ENCODE measurements at places on chromosomes 11 and 22.

DNA sequence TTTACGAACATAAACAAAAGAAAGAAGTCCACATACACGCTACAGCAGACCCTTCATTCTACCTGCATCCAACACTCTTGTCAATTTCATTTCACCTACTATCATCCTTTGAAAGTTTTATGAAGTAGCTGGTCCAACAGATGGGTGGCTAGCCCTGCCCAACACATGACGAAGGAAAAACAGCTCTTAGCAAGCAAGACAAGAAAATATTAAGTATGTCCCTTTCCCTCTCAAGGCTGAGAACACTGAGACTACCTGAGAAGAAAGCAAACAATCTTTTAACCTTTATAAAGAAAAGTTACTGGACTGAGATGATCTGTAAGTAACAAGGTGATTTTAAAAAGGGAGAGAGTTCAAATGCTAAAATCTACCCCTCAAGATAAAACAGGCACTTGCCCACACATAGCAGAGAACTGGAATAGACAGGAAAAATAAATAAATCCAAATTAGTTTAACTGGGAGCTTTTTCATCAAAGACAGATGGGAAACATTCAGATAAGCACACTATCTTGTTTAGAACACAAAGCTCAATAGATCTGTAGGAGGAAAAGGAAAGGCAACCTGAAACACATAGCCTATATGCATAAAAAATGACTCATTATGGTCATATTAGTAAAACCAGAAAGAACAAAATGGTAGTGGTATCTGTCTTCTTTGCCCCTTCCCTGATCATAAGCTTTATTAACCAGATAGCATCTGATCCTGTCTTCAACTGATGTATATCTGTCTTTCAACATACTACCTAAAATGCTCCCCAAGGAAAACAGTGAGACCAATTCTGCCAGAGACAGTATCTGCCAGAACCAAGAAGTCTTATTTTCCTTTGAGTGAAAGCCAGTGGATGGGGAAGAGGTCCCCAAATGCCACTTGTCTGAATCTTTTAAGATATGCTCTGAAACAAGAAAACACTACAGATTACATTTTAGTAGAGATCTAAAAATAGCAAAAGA, 104.3 kb downstream of the MRTFA start:
- peak overlapping the region; percentile 74 for H3K4me3 ChIP-seq
- H3K4me1 ChIP-seq, result peaks cover 71% of the 10 kb centered on the region
- H3K27me3 ChIP-seq, result no peaks in the 10 kb centered on the region
- H3K36me3 ChIP-seq, result peaks cover 2% of the 10 kb centered on the region
- DNase-seq, result no peak
- H3K27ac ChIP-seq, result peak overlapping the region; percentile 83

DNA sequence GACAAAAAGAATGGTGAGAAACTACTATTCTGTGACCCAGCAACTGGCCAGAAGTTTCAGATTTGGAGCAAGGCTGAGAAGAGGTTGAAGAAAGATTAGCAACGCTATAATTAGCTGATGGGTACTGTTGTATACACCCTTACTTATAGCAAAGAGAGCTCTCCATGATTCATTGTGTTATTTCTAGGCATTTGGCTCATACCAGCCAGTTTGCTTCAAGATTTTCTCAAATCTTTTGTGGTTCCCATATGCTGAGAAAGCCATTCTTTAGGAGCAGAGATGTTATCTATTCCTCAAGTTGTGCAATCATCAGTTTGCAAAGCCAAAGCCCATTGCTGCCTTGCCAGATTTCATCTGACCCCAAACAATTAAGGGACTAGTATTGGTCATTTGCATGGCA, 179.4 kb downstream of the ETS1 start:
- H3K27me3 ChIP-seq, result no peaks in the 10 kb centered on the region
- H3K4me1 ChIP-seq, result peaks cover 25% of the 10 kb centered on the region
- H3K4me3 ChIP-seq, result no peak overlapping the region
- no peak overlapping the region for H3K27ac ChIP-seq
- no peak for DNase-seq
- H3K36me3 ChIP-seq, result peaks cover 5% of the 10 kb centered on the region

DNA sequence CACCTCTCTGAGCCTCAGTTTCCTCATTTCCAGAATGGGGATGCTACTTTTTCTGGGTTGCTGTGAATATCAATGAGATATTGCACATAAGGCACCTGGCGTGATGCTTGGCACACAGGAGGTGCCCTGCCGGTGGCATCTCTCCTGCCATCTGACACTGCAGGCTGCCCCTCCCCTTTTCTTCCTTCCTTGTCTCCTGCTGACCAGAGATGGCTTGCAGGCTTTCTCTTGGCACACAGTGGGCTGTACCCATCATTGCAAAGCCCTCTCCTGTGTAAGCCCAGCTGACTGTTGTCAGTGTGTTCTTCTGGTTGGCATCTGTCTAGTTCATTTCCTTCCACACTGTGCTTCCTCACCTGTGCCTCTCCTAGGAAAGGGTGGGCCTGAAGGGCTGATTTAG, 91.7 kb downstream of the MYO18B start:
- H3K27me3 ChIP-seq, result no peaks in the 10 kb centered on the region
- no peak for DNase-seq
- no peak overlapping the region for H3K4me3 ChIP-seq

DNA sequence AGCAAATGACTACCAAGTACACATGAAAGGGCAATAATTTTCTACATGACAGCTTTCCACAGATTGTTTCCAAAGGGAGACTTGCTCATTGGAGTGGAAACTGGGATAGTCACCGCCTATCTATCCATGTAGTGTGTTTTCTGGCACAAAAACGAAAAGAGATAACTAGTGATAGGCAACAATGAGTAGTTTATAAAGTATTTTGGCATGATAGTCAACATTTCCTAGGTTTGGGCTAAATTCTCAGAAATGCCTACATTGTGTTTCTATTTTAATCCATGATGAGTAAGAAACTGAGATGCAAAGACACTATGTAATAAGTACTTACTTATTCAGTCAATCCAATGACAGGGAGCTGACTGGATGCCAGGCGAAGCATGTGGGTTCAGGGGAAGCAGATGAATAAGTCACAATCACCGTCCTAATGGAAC, 1129.1 kb downstream of the DLG2 start:
- H3K27me3 ChIP-seq, result no peaks in the 10 kb centered on the region
- no peak overlapping the region for H3K27ac ChIP-seq
- H3K4me3 ChIP-seq, result no peak overlapping the region
- no peaks in the 10 kb centered on the region for H3K4me1 ChIP-seq
- no peaks in the 10 kb centered on the region for H3K36me3 ChIP-seq
- DNase-seq, result no peak

DNA sequence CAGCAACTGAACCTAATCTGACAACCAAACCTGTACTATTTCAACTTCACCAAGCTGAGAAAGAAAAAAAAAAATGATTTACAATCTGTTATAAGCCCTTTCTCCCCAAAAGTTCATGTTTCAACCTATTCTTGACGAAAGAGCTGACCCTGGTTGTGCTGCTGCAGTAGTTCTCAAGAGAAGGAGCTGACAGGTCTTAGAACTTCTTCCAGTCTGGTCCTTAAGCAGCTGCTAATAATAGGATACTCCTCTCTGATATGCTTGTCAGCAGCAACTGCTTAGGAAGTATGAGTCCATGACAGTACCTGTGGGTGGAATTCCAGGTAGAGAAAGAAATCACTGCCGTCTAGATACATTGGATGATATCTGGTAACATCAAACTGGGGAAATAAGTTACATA, 735.1 kb upstream of the CCDC90B start:
- no peaks in the 10 kb centered on the region for H3K27me3 ChIP-seq
- no peak overlapping the region for H3K27ac ChIP-seq
- DNase-seq, result no peak
- no peak overlapping the region for H3K4me3 ChIP-seq
- no peaks in the 10 kb centered on the region for H3K4me1 ChIP-seq

DNA sequence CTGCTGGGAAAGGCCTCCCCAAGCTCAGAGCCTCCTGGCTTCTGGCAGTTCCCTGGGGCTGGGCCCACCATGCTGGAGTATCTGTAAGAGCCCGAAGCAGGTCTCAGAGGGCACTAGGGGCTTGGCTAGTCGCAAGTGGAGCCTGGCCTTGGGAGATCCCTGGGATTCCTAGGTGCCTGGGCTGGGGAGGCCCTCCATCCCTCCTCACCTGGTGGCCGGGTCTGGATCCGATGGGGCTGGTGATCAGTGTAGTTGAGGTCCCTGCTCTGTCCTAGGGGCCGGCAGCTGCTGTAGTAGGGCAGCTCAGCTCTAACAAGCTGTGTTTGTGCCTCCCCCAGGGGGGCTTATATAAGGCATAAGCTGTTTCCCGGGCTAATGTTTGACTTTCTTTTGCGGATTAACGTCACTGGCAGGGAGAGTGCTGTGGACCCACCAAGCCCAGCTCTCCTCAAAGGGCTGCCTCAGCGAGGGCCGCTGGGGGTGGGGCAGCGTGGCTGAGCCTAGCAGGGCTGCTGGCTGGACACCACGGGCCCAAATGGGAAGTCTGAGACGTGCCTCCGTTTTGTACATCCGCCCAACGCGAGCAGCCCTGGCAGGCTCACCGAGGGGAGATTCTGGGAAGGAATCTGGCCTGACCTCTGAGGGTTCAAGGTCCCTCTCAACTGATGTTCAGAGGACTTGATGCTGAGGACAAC, at the start of gene SLC22A8:
SLC22A8 (minus strand) TSS at position 321 of the 695 bp plus-strand sequence. CDS start 883 bp downstream, outside the sequence.
- peaks cover 5% of the 10 kb centered on the region for H3K27me3 ChIP-seq
- DNase-seq, result no peak
- no peaks in the 10 kb centered on the region for H3K4me1 ChIP-seq

GRCh38 chr11:112901924-112902323, 59.3 kb upstream of the NCAM1 start:
- H3K27ac ChIP-seq, result no peak overlapping the region
- H3K4me1 ChIP-seq, result no peaks in the 10 kb centered on the region
- H3K36me3 ChIP-seq, result no peaks in the 10 kb centered on the region
- H3K27me3 ChIP-seq, result no peaks in the 10 kb centered on the region
- no peak overlapping the region for H3K4me3 ChIP-seq

DNA sequence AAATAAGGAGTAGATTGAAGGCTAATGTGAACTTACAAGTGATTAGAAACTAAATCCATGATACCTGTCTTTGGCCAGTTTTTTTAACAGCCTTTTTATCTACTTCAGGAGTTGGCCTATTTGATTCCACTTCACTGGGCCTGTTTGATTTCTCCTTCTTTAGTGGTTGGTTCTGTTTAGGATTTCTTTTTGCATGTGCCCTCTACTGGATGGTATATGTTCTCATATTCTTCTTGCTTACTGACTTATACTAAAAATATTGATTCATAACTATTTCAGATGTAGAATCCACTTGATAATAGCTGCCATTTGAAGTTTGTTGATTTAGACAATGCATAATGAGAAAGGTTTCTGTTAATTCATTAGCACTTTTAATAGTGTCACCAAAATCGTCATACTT, 53.9 kb downstream of the USP47 start:
- no peak for DNase-seq
- no peak overlapping the region for H3K4me3 ChIP-seq
- H3K27ac ChIP-seq, result no peak overlapping the region
- peaks cover 7% of the 10 kb centered on the region for H3K4me1 ChIP-seq
- H3K27me3 ChIP-seq, result no peaks in the 10 kb centered on the region

- H3K27ac ChIP-seq, result no peak overlapping the region
- no peak overlapping the region for H3K4me3 ChIP-seq
- peaks cover 1% of the 10 kb centered on the region for H3K27me3 ChIP-seq
- no peak for DNase-seq
- no peaks in the 10 kb centered on the region for H3K4me1 ChIP-seq
Observed at GRCh38 chr11:100788561-100789295, 101.6 kb downstream of the ARHGAP42 start.

DNA sequence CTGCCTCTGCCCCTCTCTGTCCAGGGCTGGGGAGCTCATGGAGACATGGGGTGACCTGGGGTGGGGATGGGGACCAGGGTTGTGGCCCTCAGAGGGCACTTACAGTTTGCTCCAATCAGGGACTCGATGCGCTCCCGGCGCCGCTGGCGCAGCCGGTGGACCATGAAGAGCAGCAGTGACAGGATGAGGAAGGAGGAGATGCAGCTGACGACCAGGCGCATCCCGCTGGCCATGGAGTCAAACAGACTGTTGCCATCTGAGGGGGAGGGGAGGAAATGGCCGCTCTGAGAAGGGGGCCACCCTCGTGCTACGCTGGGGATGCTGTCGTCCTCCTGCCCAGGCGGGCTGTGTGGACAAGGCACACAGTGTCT, 80.5 kb downstream of the DGCR2 start:
- peaks cover 6% of the 10 kb centered on the region for H3K36me3 ChIP-seq
- H3K4me1 ChIP-seq, result no peaks in the 10 kb centered on the region
- H3K4me3 ChIP-seq, result no peak overlapping the region
- H3K27ac ChIP-seq, result no peak overlapping the region

DNA sequence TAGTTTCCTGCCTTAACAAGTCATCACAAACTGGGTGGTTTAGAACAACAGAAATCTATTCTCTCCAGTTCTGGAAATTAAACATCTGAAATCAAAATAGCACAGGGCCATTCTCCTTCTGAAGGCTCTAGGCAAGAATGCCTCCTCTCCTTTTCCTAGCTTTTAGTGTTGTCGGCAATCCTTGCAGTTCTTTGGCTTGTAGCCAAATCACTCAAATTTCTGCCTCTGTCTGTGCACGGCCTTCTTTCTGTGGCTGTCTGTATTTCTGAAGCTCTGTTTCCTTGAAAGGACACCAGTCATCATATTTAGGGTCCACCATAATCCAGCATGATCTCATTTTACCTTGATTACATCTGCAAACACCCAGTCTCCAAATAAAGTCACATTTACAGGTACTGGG, 795.5 kb downstream of the METTL15 start:
- no peaks in the 10 kb centered on the region for H3K36me3 ChIP-seq
- H3K27me3 ChIP-seq, result no peaks in the 10 kb centered on the region
- H3K27ac ChIP-seq, result no peak overlapping the region
- no peak for DNase-seq
- no peak overlapping the region for H3K4me3 ChIP-seq
- H3K4me1 ChIP-seq, result no peaks in the 10 kb centered on the region

Data from activated CD8-positive, alpha-beta T cell treated with anti-CD3 and anti-CD28 coated beads for 36 hours (primary cell).